ENCODE measurements at places on chromosomes 7 and 10. TPM values are rescaled to one million over a fixed set of nuclear protein-coding genes. Genes with fewer than 3 reads are reported as not detected.

Gene ATOH7
- not detected for total RNA-seq

Gene GPR85
- not detected for total RNA-seq

Gene RBP3
- total RNA-seq: not detected

DNA sequence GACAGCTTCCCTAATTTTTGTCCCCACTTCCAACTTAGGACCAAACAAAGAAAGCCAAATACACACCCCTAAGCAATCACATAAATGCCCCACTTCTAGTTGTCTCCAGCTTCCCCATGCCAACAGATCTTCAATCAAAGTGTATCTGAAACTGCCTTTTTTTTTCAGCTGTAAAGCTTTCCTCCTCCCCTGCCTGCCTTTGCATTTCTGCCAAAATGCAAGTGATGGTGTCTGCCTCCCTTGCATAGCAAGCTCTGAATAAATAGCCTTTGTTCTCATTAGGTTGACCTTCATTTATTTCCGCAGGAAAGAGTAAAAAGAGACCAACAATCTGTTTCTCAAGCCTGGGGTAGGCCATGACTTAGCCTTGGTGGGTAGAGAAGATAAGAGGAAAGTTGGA is 459.4 kb downstream of the GPAM start:
- no peak for DNase-seq

DNA sequence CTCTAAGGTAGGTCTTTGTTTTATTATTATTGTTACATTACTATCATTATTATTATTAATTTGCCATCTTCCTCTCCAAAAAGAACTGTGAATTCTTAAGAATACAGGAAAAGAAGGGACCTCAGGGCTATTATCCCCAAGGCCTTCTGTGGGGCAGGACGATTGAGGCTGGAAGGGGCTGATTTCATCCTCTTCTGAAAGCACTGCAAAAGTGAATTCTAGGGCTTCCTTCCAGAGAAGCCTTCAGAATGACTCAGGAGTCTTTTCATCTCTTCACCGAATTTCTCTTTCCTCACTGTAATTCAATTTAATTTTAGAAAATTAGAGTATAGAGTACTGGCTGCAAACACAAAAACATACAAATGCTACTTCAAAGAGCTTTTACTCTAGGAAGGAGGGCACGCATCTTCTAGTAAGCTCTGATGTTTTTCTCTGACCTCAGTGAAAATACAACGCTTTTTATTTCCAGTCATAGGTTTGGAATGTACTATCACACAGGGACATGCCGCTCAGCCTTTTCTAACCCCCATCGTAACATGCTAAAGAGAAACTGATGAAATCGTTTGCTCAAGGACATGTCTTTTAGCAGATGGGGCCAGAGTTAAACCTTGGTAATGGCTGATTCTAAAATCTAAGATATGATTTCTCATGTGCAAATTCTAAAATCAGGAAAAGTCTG is 280.2 kb upstream of the PITRM1 start:
- no peak for DNase-seq

DNA sequence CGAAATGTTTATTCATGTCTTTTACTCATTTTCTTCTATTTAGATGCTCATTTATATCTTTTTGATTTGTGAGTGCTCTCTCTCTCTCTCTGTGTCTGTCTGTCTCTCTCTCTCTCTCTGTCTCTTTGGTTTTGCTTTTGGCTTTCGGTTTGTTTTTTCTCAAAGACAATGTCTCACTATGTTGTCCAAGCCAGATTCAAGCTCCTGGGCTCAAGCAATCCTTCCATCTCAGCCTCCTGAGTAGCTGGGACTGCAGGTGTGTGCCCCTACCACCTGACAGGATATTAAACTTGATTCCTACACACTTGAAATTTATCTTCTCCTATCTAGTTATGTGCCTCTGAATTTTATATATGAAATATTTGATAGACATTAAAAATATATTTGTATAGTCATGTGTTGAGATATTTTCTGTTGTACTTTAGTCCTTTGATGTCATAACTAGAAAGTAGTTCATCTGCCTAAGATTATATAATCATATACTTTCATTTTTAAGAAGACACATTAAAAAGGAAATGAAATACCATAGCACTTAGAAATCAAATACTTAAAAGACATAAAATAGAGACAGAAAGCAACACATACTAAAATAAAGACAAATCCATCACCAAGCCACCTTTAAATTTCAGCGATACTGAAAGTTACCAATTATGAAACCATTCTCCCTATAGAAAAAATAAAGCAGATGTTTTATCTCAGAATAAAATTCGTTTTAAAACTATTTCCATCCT is 68.1 kb upstream of the SFMBT2 start:
- no peak for DNase-seq

- no peak for DNase-seq
Observed at GRCh38 chr10:13925971-13926780, 339.4 kb downstream of the PRPF18 start.

DNA sequence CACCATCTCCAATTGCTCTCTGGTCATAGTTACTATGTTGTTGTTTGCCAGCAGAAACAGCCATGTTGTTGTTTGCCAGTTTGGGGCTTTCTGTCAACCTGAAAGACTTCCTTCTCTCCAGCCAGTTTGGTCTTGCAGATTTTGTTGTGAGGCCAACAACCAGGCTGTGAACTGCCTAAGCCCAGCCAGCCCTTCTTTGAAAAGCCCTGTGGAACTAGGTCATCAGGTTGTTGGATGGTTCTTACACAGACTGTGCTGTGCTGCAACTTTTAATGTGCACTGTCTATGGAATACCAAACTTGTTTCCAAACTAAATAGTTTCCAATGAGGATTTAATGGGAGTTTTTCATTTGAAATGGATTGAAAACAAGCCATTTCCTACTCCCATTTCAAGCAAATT is 592.7 kb upstream of the GALNT17 start:
- DNase-seq: no peak
